ENCODE measurements at places on chromosomes 11 and 22.

- DNase-seq: no peak
Observed at GRCh38 chr11:78295991-78296930, 107.5 kb downstream of the USP35 start.

GRCh38 chr11:36122671-36123070 lies 166.6 kb downstream of the COMMD9 start:
- DNase-seq: no peak

DNA sequence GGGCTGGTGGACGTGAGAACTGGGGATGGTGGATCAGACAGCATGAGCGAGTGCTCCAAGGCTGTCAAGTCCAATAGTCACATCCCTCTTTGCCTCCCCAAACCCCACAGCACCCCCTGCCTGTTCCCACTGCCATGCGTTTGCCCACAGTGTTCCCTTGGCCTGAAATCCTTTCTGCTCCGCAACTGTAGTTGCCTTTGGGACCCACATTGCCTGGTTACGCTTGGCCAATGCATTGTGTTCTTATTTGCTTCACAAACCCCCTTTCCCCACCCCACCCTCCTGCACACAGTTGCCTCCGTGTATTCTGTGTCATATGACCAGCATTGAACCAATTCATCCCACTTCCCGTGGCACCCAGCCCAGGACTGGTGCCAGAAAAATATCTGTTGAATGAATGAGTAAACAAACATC lies 2.1 kb upstream of the KIAA0930 start:
- DNase-seq: no peak

GRCh38 chr11:97738751-97739150 lies 1282.0 kb upstream of the CNTN5 start:
- no peak for DNase-seq

GRCh38 chr11:32817181-32817851 lies 12.4 kb upstream of the PRRG4 start:
- no peak for DNase-seq

- DNase-seq: no peak
Observed at GRCh38 chr11:134761926-134762247, 349.8 kb upstream of the B3GAT1 start.

DNA sequence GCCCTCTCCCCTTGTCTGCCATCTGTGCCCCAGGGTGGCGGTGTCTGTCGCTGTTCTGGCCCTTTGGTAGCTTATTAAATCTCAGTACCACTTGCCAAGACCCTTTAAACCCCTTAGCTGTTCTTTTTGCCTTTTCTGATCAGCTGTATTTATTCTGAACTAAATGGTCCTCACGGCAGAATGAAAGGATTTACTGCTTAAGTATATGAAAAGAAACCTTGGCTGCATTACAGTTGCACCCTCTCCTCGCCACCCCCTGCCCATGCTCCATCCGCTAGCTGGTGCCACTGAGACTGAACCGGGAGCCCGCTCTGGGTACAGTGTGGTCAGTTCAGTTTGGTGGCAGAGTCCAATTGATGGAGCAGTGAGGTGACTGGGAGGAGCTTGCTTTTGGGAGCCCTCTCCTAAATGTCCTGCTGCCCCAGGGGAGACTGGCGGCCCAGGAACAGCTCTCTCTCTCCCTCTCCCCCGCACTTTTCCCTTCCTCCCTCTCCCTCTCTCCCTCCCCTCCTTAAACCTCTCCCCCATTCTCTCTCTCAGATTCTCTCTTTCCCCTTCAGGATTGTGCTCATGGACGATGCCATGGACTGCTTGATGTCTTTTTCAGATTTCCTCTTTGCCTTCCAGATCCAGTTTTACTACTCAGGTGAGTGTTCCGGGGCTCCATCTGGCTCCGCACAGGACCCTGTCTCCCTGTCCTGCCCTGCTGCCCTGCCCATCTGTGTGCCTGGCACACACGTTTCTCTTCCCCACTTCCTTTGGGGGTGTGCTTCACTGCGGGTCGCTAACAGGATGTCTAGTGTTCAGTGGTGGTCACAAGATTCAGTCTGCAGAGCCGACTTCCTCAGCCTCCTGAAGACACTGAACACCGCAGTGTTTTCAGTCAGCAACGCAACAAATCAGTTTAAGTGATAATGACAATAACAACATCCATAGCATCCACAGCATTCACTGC lies 21.8 kb downstream of the ARFGAP2 start:
- DNase-seq: no peak

DNA sequence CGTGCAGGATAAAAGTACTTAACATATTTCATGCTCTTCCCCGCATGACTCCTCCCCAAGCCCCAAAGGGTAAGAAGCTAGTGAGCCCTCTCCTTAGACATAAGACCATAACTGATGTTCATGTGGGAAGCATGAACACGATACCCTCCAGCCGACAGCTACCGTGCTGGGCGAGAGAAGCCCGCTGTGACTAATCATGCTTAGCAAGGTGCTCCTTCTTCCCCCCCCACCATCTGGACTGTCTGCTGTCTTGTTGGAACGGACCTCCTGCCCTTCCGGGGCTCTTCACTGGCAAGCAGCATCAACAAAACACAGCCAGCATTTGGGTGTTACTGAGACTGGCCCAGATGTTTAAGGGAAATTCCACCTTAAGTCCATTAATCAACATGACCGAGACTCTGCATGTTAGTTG lies 200.6 kb downstream of the DBX1 start:
- DNase-seq: no peak

DNA sequence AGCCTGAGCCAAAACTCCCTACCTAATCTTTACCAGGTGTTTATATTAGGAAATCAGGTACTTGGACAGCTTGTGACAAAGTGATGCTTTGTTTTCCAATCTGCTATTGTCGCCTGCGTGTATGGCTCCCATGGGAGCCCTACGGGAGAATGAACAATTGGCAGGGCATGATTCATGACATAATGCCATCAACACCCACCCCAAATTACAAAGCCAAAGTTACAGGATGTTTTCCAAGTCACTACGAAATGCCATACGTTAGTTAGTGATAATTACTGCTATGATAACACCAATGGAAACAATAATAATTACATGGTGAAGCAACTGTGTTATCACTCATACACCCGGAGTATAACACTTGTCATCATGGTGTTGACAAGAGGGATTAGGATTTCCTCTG lies 226.4 kb downstream of the FAM181B start:
- no peak for DNase-seq

GRCh38 chr11:115085461-115086210 lies 407.3 kb downstream of the NXPE2 start:
- no peak for DNase-seq

DNA sequence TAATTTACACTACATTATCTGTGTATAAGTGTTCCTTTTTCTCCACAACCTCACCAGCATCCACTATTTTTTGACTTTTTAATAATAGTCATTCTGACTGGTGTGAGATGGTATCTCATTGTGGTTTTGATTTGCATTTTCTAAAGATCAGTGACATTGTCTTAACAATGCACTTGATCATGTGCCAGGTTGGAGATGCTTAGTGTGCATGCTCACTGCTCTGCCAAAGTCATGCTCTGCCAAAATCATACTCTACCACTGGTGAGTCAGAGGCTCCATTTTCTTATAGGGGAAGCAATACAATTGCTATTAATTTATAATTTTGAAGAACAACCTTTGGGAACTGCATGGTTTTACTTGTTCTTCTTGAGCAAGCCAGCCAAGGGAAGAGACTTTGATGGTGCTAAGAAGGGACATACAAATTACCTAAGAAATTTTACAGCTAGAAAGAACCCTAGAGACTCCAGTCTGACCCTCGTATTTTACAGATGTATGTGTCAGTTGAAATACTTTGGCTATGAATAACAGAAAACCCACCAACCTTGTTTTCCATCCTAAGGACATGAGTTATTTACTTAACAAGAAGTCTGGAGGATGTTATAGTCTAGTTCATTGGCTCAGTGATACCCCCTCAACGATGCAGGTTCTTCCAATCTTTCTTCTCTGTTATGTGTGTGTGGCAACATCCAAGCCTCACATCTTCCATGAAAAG lies 368.9 kb downstream of the DDX10 start:
- no peak for DNase-seq

All from activated naive CD4-positive, alpha-beta T cell treated with Interleukin-2 at 50 U/mL for 16 hours (primary cell).